ENCODE measurements at places on chromosomes 5 and 9. TPM values are rescaled to one million over a fixed set of nuclear protein-coding genes. Genes with fewer than 3 reads are reported as not detected.

IRGM gene
- not detected for polyA plus RNA-seq

REXO4 gene
- polyA plus RNA-seq, result 4.1 TPM

CDH18 gene
- 308 TPM for polyA plus RNA-seq

NMUR2 gene
- polyA plus RNA-seq, result not detected

CXXC5 gene
- polyA plus RNA-seq, result 18.9 TPM

FEM1C gene
- 61.1 TPM for polyA plus RNA-seq

OR1J2 gene
- not detected for polyA plus RNA-seq

PTRH1 gene
- polyA plus RNA-seq, result 5.5 TPM

TLE1 gene
- polyA plus RNA-seq, result 12.0 TPM

Data from Purkinje cell (primary cell).